Lower lobe of right lung (tissue), 2 donors: ENCODE measurements at places on chromosomes 11 and 22. TPM values are rescaled to one million over a fixed set of nuclear protein-coding genes. Genes with fewer than 3 reads are reported as not detected.

Gene SCGB1C1
- total RNA-seq: not detected

Gene MRGPRX4
- not detected for total RNA-seq

Gene BCO2
- 8.9 TPM for total RNA-seq

Gene ZBTB3
- 11.6 TPM for total RNA-seq

- DNase-seq: no peak
Observed at GRCh38 chr11:75591371-75591770, 29.3 kb downstream of the SERPINH1 start.

DNA sequence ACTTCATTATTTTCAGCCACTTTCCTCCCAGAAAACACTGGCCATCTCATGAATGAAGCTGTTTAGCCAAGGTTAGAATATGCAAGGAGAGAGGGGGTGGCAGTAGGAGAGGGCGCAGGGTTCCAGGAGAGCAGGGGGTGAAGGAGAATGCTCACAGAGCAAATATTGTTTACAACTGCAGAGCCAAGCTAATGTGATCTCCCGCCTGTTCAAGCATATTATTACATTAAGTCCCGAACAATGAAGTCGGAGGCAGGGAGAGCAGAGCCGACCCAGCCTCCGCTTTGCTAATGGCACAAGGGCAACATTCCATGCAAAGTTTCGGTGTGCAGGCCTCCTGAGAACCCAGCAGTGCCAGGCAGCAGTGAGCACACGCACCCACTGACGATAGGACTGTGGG, 80.1 kb downstream of the MICAL3 start:
- DNase-seq: no peak

DNA sequence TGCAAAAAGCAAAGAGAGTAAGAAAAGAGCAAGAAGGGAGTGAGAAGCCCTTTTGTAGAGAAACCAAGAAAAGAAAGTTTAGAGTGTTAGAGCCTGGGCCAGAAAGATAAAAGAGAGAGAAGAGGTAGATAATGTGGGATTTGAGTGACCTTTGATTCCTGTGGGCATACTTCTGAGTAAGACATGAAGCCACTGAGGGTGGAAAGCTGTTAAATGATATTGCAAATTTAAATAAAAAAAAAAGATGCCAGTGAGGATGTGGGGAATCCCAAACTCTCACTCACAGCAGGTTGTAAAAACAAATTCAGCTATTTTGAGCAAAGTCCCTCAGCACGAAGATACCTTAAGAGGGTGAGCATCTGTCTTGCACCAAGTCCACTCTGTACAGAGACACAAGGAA, 59.4 kb upstream of the TOP3B start:
- no peak for DNase-seq

- no peak for DNase-seq
Observed at GRCh38 chr11:22920939-22921565, 60.8 kb upstream of the CCDC179 start.

DNA sequence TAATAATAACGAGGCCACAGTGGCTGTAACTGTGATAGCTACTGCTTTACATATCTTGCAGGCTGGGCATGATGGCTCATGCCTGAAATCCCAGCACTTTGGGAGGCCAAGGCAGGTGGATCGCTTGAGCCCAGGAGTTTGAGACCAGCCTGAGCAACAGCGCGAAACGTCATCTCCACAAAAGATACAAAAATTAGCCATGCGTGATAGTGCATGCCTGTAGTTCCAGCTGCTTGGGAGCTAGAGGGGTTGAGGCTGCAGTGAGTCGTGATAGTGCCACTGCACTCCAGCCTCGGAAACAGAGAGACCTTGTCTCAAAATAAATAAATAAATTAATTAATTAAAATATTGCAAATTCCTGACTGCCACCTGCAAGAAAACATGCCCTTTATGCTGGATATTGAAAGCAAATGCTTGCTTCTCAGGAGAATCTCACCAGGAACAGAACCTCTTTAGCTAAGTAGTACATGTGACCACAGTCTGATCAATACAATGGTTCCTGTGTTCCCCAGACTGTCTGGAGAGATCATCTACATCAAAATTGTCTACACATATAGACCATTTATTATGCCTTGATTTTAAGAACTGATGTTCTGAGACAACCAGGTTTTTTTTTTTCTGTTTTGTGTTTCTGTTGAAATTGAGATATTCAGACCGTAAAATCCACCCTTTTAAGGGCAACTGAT, 6.3 kb downstream of the ZBTB3 start:
- DNase-seq: no peak

DNA sequence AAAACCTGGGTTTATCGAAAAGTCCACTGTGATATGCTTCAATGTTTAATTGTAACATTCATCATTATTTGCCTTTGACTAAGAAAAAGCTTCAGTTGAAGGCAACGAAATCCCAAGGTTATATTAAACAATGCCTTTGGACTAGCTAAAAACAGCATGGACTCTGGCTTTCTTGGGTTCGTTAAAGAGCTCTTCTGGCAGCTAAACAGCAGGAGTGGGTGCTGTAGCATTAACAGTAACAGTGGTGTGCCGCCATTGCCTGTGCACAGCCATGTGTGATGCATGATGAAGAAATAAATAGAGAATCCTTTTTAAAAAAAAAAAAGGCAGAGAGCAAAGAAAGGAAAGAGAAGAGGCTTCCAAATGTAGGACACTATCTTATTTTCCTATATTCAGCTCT, 406.6 kb upstream of the FAT3 start:
- no peak for DNase-seq

GRCh38 chr11:67356864-67357561, 3.7 kb upstream of the POLD4 start:
- DNase-seq: peak; percentile 83

DNA sequence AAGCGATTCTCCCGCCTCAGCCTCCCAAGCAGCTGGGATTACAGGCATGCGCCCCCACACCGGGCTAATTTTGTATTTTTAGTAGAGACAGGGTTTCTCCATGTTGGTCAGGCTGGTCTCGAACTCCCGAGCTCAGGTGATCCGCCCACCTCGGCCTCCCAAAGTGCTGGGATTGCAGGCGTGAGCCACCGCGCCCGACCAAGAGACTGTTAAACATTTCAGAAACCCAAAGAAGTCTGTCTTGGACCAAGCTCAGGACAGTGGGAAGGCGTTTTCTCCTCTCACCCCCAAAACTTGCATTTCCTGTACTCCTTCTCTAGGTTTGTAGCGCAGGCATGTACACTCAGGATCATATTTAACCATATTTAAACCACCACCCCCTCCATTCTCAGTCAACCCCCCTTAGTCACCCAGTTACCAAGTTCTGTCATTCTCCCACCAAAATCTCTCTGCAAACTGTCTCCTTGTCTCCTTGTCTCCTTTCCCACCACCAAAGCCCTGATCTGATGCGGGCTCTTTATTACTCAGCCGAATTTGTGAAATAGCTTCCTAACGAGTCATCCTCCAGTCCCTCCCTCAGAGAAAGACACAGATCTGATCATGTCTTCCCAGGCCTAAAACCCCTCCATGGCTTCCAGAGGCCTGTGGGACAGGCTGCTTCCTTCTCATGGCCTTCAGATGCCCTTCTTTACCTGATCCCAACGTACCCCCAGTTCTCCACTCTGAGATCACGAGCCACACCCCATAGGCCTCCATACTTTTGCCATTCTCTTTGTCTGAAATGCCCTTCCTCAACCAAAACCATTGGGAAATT, 29.0 kb upstream of the CREB3L1 start:
- no peak for DNase-seq

- no peak for DNase-seq
Observed at GRCh38 chr11:108596701-108597100, 3.1 kb upstream of the EXPH5 start.

DNA sequence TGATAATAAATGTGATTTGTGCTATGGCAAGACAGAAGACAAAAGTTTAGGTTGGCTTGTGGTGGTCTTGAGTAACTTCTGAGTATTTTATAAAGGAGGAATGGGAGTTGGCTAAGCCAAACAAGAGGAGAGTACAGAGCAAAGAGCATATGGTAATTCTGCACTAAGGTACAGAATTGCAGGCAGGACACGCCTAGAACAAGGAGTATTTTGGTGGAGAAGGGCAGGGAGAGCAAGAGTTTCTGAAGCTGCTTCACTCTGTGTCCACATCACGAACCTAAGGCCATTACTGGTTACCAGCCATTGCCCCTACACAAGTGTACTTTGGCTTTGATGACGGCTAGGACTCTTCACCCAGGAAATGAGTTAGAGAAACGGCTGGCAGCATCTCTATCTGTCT, 170.9 kb downstream of the SPON1 start:
- DNase-seq: no peak

- no peak for DNase-seq
Observed at GRCh38 chr22:24011735-24012068, 598 bp downstream of the CABIN1 start.
